ENCODE measurements at places on chromosomes 16 and 17.

DNA sequence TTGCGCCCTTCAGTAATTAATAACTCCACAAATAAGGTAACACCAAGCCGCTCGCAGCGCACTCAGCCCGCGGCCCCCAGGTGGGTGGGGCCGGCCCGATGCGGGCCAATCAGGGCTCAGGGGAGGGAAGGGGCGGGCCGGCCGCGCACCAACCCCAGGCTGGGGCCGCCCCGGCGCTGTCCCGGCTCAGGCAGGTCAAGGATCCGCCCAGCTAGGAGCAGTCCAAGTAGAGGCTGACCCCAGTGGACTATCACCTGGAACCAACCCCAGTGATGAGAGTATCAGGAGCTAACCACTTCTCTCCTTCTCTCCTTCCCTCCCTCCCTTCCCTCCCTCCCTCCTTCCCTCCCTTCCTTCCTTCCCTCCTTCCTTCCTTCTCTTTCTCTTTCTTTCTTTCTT is 110.8 kb downstream of the C16orf78 start:
- DNase-seq: no peak

- peak; percentile 84 for DNase-seq
These were observed 10.2 kb upstream of the EEF2K start for GRCh38 chr16:22195695-22196558.

DNA sequence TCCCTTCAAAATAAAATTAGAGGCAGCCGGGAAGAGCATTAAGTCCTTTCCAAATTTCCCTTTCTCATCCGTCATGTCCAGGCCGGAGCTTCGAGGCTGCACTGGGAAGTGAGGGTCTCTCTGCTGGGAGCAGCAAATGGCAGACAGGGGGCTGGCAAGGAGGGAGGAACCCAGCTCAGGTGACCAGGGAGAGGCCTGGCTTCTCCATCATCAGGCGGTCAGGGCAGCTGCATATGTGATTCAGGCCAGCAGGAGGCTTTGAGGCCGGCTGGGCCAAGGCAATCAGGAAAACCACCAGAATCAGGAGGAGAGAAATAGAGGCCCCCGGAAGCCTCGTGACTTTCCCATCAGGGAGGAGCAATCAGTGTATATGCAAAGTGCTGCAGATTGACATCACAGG is 85.0 kb upstream of the RPL38 start:
- DNase-seq: no peak

DNA sequence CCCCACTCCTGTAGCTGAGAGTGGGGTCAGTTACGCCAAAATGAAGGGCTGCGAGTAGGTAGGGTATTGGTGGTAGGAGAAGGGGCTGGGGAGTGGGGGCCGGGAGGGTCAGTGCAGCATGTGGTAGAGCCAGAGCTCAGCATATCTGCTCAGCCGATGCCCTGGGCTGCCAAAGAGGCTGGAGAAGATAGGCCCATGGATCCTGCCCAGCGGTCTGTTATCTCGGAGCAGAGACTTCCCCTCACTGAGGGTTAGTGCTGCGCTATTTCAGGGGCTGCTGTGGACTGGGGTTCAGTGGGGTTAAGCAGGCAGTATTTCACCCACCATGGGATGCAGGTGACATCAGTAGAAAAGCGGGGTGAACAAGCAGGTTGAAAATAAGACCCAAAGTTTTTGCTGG is 19.7 kb downstream of the RHBDL3 start:
- no peak for DNase-seq

DNA sequence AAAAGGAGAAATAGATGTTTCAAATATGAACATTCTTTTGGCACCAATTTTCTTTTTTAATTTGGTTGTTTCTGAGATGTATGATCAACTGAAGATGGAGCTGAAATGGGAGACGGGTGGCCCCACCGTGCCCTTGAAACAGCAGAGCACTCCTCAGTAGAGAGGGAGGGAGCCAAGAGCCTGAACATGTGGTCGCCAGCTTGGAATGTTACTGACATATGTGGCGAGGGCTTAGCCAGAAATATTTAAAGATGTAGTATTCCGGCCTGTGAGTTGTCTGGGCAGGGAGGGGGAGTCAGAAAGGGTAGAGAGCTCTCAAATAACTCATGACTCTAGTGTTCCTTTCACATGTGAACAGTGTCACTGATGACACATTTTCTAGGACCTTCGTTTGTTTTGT is 13.3 kb upstream of the MRC2 start:
- no peak for DNase-seq

DNA sequence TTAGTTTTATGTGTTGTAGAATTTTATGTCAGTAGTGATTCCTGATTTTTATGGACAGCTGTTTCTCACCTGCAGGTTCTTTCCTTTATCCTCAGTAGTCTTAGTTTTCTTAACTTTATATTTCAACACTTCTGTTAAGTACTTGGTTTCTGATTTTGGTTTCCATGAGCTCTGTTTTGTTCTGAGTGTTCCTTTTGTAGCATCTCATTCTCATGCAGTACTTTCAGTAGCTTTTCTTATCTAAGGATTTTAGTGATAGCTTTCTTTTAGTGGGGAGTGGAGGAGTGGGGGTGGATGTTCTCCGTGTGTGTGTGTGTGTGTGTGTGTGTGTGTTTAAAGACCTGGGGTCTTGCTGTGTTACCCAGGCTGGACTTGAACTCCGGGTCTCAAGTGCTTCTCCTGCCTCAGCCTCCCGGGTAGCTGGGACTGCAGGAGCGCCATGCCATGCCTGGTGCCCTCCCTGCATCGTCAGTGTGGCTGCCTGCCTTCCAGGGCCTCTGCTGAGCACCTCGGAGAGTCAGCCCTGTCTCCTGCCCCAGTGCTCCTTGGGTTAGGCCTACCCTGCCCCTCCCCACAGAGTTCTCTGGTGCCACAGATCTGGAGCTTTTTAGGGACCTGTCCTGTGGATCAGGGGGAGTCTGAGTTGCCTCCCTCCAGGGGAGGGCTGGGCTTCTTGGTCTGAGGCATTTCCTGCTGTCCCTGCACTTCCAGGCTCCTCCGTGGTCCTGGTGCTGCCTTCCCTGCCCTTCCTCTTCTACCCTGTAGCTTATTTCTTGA is 4.3 kb upstream of the ZNF750 start:
- DNase-seq: peak; percentile 23

- no peak for DNase-seq
These were observed 203.4 kb upstream of the FOXF1 start for GRCh38 chr16:86306811-86307513.

- no peak for DNase-seq
These were observed 368.0 kb downstream of the FOXL1 start for GRCh38 chr16:86946396-86946795.

DNA sequence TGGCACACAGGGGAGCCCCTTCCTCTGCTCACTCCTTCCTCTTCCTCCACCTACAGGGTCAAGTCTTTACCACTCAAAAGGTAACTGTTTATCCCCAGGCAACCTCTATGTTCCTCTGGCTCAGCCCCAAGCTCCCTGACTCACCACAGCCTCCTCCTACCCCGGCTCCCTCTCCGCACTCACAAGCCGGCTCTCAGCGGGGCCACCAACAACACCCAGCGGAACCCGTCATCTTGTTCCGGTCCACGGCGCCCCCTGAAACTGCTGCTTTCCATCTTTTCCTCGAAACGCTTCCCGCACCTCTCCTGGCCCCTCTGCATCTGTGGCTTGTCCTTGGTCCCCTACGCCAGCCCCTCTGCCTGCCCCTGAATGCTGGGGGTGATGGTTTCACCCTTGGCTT is 58.4 kb downstream of the NXN start:
- DNase-seq: no peak

- no peak for DNase-seq
These were observed 20.3 kb downstream of the SLC7A6OS start for GRCh38 chr16:68290450-68290849.

GRCh38 chr16:22684574-22685458 is 129.1 kb upstream of the HS3ST2 start:
- no peak for DNase-seq

- no peak for DNase-seq
These were observed 9.7 kb upstream of the CHMP6 start for GRCh38 chr17:80981929-80982425.

DNA sequence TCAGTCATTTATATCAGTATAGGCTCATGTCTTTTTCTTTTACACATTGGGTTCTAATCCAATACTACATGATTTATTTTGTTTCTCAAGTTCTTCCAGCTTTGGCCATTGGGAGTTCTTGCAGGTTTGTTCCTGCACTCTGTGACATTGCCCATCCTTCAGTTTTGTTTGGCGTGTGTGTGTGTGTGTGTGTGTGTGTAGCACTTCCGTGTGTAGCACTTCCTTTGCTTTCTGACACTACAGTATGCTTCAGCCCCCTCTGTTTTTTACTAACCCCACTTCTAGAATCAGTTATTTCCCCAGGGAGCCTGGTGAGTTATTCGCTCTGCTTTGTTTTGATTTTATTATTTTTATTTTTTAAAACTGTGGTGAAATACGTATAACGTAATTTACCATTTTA is 75.6 kb upstream of the LGALS9 start:
- DNase-seq: no peak

DNA sequence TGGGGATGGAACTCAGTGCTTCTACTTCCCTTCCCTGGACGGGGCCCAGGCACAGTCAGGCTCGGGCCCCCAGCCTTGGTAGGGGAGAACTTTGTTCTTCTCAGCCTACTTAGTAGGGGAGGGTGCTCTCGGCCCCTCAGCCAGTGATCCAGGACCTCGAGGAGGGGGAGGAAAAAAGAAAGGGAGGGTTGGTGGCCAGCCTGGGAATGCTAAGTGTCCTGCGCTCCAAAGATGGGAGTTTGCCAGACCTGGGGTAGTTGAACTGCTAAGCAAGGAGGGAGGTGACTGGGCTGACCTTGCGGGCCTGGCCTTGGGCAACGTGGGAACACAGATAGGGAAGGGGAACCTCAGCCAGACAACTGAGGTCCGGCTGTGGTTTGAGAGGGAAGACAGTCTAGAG is 12.2 kb downstream of the ADGRG1 start:
- DNase-seq: no peak

DNA sequence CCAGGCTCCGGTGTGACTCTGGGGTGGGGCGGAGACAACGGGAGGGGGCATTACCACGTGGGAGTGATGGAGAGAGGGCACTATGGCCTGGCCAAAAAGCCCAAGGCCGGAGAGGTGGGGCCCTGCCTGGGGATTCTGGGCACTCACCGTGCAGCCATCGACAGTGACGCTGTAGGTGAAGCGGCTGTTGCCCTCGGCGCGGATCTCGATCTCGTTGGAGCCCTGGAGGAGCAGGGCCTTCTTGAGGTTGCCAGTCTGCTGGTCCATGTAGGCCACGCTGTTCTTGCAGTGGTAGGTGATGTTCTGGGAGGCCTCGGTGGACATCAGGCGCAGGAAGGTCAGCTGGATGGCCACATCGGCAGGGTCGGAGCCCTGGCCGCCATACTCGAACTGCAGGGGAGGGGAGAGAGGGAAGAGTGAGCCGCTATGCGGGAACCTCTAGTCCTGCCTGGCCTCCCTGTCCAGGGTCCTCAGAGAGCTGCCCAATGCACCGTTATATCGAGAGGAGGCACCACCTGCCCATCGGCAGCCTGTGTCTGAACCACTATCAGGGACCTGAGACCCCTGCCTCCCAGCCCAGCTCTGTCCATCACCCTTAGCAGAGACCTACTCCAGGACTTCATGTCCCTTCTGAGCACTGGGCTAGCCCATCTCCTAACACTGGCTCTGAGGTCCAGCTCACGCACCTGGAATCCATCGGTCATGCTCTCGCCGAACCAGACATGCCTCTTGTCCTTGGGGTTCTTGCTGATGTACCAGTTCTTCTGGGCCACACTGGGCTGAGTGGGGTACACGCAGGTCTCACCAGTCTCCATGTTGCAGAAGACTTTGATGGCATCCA is 15.6 kb downstream of the COL1A1 start:
- DNase-seq: no peak

DNA sequence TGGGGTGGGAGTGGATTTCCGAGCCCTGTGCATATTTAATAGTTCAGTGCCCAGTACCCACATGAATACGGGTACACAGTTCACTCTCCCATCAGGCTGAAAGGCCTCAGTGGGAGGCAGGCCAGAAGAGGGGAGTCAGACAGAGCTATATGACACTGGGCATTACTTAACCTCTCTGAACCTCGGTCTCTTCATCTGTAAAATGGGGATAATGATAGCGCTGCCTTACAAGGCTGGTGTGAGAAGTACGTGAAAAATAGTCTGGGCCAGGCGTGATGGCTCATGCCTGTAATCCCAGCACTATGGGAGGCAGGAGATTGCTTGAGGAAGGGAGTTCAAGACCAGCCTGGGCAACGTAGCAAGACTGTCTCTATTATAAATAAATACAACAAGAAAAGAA is 3.6 kb downstream of the GPRC5B start:
- no peak for DNase-seq

DNA sequence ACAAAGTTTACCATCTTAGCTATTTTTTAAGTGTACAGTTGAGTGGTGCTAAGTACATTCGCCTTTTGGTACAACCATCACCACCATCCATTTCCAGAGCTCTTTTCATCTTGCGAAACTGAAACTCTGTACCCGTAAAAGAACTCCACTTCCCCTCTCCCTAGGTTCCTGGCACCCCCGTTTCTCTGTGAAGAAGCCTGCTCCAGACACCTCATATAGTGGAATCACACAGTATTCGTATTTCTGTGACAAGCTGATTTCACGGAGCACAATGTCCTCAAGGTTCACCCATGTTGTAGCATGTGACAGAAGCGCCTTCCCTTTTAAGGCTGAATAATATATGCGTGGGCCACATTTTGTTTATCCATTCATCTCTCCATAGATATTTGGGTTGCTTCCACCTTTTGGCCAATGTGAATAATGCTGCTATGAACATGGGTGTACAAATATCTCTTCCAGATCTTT is 54.2 kb upstream of the MAP3K14 start:
- no peak for DNase-seq

GRCh38 chr17:65359016-65359415 is 202.4 kb downstream of the AXIN2 start:
- DNase-seq: no peak

Measured in COR-L47 (cell line).